IPS-NIHi11 (cell line): ENCODE measurements at places on chromosomes 2 and 18.
A peak's percentile ranks its signal among the peaks of the same experiment; 100 is the strongest.

DNA sequence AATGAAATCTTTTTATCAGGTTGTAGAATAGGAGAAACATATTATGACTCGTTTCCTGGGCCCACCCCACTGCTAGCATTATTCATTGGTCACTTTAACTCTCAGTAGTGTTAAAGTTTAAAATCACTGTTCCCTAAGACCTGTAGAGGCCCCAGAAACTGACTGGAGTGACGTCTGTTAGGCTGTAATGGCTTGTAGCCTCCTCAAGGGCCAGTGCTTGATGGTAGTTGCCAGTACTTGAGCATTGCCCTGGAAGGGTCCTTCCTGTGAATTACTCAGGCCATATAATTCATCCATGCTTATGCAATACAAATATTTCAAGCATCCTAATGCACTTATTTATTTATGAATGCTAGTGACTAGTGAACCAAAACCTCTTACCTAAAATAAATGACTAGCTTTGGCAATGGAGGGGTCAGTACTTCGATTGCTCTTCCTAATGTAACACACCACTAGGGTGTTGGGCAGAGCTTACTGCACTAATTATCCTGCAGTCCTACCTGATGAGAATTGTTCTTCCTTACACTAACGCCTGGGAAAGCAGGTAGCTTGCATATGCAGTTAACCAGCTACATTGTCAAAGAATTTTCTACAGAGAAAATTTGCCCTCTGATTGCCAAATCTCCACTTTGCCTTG, 31.2 kb downstream of the ARHGAP25 start:
- DNase-seq: no peak

- DNase-seq: no peak
Observed at GRCh38 chr2:234044157-234044556, 6.3 kb upstream of the SPP2 start.

- no peak for DNase-seq
Observed at GRCh38 chr2:4585057-4585635, 881.8 kb downstream of the DCDC2C start.

DNA sequence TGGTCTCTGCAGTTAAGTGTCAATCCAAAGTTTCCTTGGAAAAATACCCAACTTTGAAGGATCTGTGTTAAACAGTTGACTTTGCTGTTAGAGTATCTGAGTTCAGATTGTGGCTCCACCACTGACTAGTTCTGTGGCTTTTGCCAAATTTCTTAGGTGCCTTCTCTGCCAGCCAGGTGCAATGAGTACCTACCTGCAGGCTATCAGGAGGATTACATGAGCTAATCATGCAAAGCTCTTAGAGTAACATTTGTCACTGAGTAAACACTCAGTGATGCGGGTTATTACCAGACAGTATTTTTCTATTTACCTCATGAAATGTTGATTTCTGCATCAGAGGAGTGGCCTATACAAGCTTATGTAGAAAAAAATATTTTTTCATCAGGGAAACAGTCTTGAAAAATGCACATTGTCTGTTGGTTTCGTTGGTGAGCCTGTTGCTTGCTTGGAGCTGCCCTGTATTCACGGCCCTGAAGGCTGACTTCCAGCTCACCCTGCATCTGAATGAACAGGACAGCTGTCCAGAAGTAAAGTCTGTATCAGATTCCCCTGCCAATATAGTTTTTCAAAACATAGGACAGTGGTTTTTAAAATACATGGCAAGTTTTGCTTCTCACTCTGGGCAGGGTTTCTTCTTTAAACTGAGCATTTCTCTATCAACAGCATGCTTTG, 235.1 kb downstream of the CDCA7 start:
- DNase-seq: no peak

DNA sequence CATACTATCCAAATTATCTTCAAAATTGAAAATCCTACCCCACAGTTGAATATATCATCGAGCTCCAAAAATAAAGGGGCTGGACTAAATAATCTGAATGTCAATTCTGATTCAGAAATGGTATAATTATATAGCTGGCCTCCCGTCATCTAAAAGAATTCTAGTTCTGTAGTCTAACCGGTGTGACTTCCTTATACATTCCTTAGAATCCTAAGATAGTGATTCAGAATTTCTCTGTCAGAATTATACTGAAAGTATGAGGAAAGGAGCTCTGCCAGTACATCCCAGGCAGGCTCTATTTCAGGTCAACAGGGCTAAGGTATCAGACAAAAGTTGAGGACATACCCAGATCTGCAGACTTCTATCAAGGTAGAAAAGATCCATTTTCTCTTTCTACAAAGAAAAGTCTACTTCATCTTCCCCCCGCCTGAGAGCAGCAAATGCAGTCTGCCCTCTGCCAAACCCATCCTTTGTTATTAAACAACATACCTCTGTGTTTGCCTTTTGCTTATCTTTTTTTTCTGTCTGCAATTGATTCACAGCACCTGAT, 128.5 kb downstream of the METTL4 start:
- no peak for DNase-seq

DNA sequence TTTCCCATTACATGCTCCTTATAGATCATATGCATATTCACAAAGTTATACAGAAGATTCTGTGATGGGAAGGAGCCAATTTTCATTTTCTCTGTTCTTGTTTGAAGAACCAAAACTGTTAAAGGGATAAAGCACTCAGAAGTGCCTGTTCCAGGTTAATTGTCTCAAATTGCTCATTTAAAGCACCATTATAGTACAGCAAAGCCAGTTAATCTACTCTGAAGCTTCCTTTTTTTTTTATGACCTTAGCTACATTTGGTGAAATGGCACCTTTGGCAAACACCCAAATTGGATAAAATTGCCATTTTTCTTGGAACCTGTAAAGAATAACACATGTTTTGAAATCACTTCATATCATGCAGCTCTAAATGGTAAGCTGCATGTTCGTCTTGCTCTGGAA, 1092.3 kb downstream of the BCL11A start:
- no peak for DNase-seq

DNA sequence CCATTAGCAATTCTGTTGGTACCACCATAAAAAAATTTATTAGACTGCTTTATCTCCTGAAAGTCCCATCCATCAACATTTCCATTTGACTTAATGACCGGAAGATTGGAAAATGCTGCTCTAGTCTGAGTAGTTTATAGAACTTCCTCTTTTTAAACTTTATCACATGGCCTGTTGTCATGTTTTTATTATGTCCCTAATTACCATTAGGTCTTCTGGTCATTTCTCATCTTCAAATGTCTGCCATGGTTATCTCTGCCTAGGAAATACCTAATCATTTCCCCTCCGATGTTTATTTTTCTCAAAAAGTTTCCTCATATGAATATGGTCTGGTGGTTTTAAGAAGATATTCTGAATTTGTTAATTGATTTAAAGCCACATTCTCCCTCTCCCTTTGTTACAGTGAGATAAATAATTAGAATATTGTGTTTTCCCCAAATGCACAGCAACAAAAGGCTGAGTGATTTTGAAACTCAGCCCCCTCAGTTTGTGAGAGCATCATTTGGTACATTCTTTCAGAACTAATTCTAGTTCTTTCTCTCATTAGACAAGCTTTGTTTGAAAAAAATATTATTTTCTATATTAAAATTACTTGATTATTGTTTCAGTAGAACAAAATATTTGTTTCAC, 317.1 kb upstream of the ST6GAL2 start:
- DNase-seq: no peak

- DNase-seq: no peak
Observed at GRCh38 chr2:173647681-173648311, 293.1 kb downstream of the CDCA7 start.

DNA sequence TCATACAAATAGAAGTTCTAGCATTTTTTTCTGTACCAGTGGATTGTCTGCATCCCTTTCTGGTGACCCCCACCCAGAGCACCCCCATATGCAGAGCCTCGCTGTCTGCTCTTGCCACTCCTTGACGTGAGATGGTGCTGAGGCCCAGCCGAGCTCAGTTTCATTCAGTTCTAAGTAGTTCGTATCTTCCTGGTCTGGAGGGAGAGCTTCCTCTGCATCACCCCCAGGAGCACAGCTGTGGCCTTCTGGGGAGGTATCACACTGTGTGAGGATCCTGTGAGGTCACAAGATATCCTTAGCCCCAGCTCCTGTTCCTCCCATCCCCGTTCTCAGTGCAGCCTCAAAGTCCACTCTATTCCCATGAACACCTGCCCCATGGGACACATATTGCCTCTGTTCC, 132.7 kb downstream of the PTGR3 start:
- DNase-seq: no peak

GRCh38 chr2:157377861-157378260, 52.2 kb upstream of the ERMN start:
- DNase-seq: no peak

- no peak for DNase-seq
Observed at GRCh38 chr2:190079160-190079559, 16.6 kb upstream of the MSTN start.

GRCh38 chr2:233811732-233812131, 33.6 kb downstream of the MROH2A start:
- no peak for DNase-seq

- DNase-seq: peak; percentile 94
Observed at GRCh38 chr2:227871375-227871791, at the start of gene DAW1. Gene DAW1, plus strand, starts transcription at chr2:227871631. Its CDS starts 59 bp downstream, at chr2:227871690.

DNA sequence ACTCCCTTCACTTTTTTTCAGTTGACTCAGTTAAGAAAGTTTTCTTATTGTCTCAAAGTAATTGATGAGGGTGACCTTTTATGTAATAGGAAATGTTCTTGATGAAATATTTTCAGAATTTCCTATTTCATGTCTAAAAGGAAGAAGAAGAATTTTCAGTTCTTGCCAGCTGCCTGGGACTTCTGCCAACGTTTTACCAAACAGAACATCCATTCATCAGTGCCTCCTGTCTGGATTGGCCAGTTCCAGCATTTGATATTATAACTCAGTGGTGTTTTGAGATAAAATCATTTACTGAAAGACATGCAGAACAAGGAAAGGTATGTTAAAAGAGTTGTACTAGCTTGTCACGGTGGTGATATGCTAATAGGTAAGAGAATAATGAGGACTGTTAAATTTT, 104.7 kb upstream of the MYO3B start:
- no peak for DNase-seq

GRCh38 chr18:25895518-25895917, 194.9 kb downstream of the SS18 start:
- no peak for DNase-seq

- DNase-seq: no peak
Observed at GRCh38 chr18:58983260-58984155, 118.8 kb downstream of the ZNF532 start.

DNA sequence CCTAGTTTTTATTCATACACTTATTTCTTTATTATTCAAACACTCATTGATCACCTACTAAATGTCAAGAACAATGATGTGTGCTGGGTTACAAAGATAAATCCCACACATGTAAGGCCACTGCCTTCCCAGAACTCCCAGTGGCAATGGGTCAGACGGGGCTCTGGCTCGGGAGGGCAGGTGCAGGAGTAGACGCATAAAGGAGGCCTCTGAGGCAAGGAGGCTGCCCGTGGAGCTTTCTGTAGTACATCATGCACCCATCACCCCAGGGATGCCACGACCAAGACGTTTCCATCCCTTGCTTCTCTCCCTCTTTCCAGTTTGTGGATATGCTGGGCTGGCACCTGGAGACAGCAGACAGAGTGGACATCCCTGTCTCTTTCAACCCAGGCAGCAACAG, 153.2 kb upstream of the TTC39C start:
- DNase-seq: no peak

DNA sequence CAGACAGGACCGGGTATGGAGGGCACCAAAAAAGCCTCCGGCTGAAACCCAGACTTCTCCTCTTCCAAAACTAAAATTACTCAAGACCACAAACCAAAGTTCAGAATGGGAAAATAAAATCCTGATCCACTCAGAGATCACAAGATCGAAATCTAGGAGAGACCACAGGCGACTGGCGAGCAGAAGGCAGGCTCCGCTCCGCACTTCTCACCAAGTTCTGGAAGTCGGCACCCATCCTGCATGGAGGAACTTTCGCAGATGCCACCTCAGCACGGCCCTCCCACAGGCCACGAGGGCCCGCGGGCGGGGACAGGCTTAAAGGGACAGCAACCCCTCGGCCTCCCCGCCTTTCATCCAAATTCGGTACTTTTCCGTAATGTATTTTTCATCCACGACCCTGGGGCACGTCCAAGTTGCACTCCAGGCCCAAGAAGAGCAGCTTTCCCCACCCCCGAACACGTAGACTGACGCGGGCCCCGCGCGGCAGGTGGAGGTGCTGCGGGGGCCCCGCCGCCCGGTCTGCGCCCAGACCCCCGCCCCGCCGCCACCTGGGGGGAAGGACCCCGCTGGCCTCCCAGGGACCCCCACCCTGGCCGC, 43.7 kb downstream of the HDLBP start:
- DNase-seq: peak; percentile 64

DNA sequence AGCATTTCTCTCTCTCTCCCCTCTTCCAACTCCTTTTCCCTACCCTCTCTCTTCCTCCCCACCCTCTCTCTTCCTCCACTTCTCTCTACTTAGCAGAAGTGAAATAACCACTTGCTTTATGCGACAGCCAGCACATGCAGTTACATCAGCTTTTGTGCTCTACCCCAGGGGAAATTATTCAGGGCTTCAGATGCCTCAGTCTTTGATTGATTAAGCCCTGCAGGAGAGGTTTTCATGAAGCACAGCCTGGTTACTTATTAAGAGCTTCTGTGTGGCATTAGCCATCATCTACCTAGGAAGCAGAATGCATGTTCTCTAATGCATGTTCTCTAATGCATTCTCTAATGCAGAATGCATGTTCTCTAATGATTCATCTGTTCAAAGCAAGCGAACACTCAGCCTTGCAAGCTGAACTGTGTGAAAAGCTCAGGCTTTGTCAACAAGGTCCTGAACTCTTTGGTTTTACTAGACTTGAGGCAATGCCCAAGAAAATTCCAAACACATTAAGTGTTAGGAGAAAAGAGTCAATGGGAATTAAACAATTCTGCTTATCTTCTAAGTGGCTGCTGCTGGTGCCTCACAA, 56.1 kb downstream of the LHCGR start:
- no peak for DNase-seq

DNA sequence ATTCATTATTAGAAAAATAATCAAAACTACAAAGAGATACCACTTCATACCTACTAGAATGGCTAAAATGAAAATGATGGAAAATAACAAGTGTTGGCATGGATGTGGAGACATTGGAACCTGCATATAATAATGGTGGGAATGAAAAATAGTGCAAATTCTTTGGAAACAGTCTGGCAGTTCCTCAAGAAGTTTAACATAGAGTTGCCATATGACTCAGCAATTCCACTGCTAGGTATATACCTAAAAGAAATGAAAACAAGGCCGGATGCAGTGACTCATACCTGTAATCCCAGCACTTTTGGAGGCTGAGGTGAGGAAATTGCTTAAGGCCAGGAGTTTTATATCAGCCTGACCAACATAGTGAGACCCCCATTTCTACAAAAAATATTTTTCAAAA, 41.6 kb upstream of the ACYP2 start:
- no peak for DNase-seq

- no peak for DNase-seq
Observed at GRCh38 chr2:230124757-230125431, 56.2 kb upstream of the SLC16A14 start.
